NCI-H2081 treated with DMSO at 0.1 percent for 48 hours (cell line): ENCODE measurements at places on chromosomes 12 and 14.

DNA sequence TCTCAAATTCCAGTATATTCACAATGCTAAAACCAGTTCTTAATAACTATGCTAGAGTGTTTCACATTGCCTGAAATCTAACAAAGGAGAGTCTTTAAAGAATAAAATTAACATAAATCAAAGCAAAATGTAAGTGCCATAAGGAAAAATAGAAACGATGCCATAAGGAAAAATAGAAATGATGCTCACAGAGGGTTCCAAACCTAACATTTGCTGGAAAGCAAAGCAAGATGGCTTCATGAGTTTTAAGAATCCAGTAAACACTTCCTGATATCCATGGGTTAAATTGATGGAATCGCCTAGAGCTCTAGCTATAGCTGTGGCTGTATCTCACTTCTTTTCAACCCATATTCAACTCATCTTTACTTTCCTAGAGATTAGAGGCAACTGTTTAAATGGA lies 63.9 kb downstream of the GPR68 start:
- no peak for DNase-seq

DNA sequence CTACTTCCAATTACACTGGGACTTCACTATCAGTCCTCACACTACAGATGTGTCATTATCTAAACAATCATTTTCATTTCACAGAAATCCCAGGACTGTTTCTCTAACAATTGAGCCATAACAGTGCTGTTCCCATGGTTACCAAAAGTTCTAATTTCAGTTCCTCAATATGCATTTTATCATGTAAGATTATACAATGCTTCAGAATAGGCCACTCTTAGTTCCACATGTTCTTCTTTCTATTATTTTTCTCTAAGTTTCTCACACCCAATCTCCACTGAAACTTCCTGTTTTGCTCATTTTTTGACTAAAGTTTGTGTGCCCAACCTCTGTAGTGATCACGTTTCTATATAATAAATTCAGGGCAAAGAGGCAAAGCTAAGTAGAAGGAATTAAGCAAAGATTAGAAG lies 185.8 kb downstream of the DUSP6 start:
- DNase-seq = no peak

- DNase-seq = no peak
Measured at GRCh38 chr14:99579903-99580571, 24.0 kb downstream of the CCDC85C start.

GRCh38 chr12:29929295-29929694 lies 145.6 kb upstream of the TMTC1 start:
- no peak for DNase-seq

DNA sequence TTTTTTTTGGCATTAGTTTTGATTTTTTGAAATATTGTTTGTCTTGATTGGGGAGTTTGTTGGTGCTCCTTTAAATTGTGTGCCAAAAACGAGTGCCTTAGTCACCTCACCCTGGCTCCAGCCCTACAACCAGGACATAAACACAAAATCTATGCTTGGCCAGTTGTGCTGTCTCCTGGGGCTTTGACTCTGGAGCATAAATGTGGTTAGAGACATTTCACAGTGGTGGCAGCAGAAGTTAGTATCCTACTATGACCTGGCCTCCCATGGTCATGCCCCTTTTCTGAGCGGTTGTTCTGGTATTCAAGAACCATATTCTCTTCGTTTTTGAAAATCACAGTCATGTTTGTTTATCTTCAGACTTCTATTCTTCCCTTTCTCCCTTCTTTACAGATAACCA lies 70.7 kb upstream of the PSMA6 start:
- no peak for DNase-seq

DNA sequence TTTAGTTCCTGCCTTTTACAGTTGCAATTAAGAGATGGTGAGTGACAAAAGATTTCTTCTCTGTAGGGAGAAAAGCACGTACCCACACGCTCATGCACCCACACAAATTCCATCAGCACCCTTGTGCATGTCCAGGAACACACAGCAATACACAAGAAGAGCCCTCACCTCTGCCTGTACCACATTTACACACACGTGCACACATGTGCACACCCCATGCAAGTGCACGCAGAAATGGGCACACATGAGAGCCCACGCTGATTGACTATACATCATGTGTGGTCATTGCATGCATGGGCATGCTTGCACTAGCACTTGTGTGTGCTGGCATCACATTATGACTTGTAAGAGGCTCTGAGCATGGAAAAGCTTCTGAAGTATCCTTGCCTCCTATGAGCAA lies 70.5 kb downstream of the SERPINA3 start:
- no peak for DNase-seq

- no peak for DNase-seq
Measured at GRCh38 chr14:95385701-95386100, 66.0 kb upstream of the CLMN start.

GRCh38 chr12:76871742-76872141 lies 7.1 kb downstream of the CSRP2 start:
- DNase-seq = no peak

DNA sequence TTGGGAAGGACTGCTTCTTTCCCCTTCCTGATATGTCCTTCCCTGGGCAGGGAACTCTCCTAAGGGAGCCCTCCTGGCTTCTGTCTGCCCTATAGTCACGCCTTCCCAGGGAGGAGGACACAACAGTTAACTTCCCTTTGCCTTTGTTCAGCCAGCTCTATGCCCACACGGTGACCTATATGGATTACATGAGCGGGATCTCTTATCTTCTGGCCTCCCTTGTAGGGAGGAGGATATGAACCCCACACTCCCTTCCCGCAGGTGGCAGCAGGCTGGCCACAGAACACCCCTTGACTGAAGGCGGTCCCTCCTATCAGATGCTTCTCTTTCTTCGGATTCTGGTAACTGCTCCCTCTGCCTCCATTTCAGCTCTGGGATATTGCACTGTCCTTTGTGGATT lies 135.6 kb upstream of the MAX start:
- DNase-seq = no peak

DNA sequence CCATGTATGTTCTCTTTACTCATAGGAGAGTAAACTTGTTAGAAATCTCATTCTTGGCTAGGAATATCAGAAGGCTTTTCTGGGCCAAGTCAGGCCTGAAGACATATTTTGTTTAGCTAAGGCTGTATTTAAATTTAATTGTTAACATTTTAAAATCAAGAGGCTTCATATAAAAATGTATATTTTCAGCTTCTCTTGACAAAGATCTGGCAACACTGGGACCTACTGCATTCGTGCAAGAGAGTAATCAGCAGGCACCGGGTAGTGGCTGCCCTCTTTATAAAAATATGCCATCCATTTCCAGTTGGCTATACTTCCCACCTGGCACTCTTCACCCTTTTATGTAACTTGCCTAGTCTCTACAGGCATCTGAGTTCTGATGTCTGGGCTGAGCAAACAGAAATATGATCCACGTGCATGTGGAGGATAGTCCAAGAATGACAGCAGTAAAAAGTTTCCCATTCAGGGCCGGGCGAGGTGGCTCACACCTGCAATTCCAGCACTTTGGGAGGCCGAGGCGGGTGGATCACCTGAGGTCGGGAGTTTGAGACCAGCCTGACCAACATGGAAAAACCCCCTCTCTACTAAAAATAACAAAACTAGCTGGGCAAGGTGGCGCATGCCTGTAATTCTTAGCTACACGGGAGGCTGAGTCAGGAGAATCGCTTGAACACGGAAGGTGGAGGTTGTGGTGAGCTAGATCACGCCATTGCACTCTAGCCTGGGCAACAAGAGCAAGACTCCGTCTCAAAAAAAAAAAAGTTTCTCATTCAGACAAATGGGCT lies 2.0 kb upstream of the SOS2 start:
- DNase-seq = no peak

GRCh38 chr14:69324341-69324931 lies 64.5 kb downstream of the GALNT16 start:
- no peak for DNase-seq

- DNase-seq = no peak
Measured at GRCh38 chr14:105860615-105861580, 334.5 kb downstream of the TMEM121 start.

DNA sequence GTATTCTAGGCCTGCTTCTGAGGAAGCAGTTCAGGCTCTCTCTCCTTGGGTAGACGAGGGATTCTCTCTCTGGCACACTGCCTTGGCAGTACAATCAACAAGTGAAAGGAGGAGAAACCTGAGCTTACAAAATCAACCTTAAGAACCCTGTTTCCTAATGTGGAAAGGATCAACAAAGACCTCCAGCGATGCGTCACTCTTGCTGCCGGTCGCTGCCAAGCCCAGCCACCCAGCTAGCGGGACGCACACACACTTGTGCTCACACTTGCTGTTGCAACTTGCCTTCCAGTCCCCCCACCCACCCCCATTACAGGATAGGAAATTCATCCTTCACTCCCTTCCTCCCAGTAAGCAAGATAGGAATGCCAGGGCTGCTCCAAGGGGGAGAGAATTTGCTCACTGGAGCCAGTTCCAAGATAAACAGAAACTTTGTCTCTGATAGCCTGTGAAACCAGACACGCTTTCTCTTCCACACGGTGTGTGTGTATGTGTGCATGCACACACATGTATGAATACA lies 144.3 kb downstream of the BCL11B start:
- no peak for DNase-seq

DNA sequence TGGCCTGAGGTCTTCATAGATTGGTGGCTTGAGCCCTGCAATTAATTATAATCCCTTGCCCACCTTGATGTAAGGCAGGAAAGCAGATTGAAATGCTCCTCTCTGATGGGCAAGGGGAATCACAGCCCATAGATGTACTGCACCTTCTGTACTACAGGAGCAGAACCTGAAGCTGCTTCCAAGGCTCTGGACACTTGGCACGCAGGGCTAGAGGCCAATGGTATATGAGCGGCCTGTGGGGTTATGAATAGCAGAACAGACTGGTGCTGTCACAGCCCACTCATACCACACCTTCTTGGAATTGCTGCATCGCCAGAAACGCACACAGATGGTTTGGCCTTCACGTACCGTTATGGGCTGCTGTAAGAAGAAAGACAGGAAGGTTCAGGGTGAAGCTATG lies 1.7 kb upstream of the RBM23 start:
- no peak for DNase-seq
